Endothelial cell of umbilical vein (primary cell): ENCODE measurements at places on chromosomes 1 and 21. TPM values are rescaled to one million over a fixed set of nuclear protein-coding genes. Genes with fewer than 3 reads are reported as not detected.
A peak's percentile ranks its signal among the peaks of the same experiment; 100 is the strongest.

The TEX38 gene
- not detected in 2 replicates for polyA plus RNA-seq

The ABCB10 gene
- polyA plus RNA-seq: 5.2 and 6.0 TPM in 2 replicates

DNA sequence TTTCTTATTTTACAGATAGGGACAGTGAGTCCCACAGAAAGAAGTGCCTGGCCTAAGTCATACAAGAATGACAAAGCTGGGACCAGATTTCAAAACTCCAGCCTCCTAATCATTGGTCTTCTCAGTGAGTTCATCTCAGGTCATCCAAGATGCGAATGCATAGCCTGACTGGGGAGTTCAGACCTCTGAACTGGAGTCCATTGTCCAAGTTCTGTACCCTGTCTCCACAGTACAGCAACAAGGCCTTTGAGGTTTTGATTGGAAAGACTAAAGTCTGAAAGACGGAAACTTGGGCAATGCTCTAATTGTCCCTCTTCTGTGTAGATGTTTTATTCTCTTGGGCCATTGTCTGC, 62.0 kb downstream of the TNN start:
- no peak for DNase-seq

DNA sequence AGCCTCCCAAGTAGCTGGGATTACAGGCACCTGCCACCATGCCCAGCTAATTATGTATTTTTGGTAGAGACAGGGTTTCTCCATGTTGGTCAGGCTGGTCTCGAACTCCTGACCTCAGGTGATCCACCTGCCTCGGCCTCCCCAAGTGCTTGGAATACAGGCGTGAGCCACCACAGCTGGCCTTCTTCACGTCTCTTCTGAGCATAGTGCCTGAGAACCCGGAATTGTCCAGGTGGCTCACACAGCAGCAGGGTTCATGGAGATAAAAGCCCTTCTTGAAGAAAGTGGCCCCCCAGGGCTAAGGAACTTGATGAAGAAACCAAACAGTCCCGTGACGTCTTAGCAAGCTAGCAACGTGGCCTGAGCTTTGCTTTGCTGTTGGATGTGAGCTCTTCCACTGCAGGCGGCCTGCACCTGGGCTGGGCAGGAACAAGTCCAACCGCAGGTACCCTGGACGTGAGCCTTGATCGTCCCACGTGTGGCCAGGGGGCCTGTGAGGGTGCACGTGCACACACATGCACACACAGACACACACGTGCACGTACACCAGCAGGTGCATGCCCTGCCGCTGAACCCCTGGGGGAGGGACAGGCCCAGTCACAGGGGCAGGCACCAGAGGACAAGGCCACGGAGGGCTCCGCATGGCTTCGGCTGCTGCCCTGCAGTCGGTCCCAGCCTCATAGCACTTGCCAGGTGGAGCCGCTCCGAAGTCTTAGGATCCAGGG, 23.4 kb upstream of the TRAPPC10 start:
- DNase-seq: no peak

- DNase-seq: no peak
Measured at GRCh38 chr1:212684521-212685090, 15.0 kb downstream of the BATF3 start.

GRCh38 chr1:19010995-19011844, 54.7 kb upstream of the IFFO2 start:
- DNase-seq: peak; percentile 89

DNA sequence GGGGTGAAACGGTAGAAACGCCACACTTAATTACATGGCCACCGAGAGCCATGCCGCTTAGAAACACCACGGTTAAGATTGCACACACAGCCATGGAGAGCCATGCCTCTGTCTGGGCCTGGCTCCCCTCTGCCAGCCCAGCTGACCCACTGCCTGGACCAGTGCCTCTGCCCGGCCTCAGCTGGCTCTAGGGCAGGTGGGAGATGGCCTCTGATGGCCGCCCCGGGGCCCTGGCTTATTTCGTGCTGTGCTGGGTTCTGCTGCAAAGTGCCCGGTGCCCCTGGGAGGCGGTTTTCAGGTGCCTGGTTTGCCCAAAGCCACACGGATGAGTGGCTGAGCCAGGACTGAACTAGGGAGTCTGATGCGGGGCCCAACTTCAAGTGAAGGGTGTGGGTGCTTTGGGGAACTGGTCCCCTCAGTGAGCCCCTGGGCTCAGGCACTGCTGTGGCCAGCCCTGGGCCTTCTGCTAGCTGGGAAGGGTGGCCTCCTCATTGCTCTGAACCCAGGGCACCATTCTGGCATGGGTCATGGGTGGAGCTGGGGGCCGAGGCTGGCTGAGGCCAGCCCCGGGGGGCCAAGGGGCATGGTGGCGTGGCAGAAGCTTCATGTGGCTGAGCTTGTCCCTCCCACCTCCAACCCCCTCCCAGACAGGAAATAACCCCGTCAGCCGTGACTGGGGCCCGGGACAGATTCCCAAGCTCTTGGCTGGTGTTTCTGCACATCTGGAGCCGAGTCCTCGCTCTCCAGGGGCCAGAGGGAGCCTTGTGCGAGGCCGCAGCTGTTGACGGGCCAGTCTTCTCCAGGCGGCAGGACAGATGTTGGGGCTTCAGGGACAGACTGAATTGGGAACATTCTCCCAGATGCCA, 1.9 kb upstream of the GPR153 start:
- no peak for DNase-seq

GRCh38 chr21:44392916-44393315, 39.5 kb downstream of the TRPM2 start:
- DNase-seq: no peak
